ENCODE measurements at places on chromosomes 12 and 14. TPM values are rescaled to one million over a fixed set of nuclear protein-coding genes. Genes with fewer than 3 reads are reported as not detected.

ADGRD1 gene
- not detected for total RNA-seq

SMCO3 gene
- 0.08 TPM for total RNA-seq

DLGAP5 gene
- total RNA-seq, result 48.5 TPM

RNF31 gene
- 52.3 TPM for total RNA-seq

MFAP5 gene
- total RNA-seq, result 37.5 TPM

- no peak for DNase-seq
- no peaks in the 10 kb centered on the region for H3K4me1 ChIP-seq
- no peak overlapping the region for H3K4me3 ChIP-seq
- H3K27ac ChIP-seq, result no peak overlapping the region
- H3K27me3 ChIP-seq, result no peaks in the 10 kb centered on the region
- no peaks in the 10 kb centered on the region for H3K36me3 ChIP-seq
Observed at GRCh38 chr12:18123707-18124106, 33.7 kb upstream of the RERGL start.

Measured in HFFc6 (cell line).